ENCODE measurements at places on chromosomes 7 and 10.

DNA sequence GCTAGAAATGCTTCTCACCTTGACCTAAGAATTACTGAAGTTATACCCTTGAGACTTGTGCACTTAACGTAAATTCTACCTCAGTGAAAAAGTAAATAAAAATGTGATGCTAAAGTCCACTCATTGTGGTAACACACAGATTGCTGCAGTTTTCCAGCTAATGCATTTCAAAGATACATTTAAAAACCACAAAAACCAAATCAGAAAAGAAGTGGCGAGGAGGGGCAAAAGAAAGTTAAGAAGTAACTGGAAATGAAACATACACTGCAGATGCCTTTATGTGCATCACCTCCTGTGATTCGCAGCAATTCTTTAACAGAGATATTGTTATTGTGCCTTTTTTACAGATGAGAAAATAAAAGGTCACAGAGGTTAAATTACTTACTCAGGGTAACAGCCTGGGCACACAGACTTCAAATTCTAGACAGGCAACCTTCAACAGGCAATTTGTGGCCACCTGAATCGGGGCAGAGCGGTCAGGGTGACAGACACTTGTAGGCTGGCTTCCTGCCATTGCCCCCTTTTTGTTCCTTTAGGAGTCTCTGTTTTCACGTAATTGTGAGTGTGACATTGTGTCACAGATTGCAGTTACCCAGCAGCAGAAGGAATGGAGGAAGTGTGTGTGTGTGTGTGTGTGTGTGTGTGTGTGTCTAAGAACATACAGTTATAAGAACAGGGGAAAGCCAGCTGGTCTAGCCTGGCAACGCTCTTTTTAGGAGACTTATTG lies 1.9 kb downstream of the WIPF3 start:
- DNase-seq = no peak

DNA sequence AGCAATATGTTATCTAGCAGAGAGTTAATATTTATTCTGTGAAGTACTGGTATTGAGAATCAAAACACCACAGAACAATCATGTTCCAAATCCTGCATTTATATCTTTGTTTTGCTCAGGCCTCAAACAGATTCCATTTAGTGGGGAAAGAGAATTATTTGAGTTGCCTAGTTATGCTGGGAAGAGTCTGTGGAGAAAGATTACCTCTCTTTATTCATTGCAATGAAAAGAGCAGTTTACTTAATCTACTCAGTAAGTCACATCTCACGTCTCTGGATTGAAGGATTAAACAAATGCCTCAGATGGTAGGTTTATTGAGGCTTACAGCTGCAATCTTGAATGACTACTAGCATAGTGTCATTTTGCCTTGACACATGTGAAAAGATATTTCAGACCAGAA lies 76.4 kb downstream of the RUNDC3B start:
- no peak for DNase-seq

GRCh38 chr10:115830265-115830970 lies 442.6 kb downstream of the GFRA1 start:
- no peak for DNase-seq

DNA sequence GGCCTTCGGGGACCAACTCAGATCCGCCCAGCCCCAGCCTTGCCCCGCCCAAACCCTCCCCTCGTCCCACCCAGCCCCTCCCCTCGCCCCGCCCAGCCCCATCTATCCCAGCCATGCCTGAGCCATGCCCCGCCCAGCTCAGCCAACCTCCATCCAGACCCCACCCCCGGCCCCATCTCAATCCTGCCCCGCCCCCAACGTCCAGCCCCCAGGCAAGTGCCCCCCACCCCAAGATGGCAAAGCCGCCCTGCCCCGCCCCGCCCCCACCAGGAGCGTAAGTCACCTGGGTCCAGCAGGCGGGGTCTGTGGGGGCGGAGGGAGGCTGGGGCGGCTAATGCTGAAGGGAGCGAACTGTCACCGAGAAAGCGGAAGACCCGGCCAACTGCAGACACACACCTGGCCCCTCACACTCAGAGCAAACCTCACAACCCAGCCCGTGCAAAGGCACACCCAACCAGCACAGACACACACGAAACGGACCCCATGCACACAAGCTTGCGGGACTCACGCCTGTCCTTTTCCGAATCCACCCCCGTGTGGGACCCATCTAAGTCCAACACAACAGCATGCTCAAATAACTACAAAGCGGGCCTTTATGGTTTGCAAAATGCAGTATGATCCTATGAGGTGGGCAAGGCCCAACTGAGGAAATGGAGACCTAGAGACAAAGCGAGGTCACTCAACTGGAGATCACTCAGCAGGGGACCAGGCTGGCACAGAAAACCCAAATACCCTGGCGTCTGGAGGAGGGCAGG lies 11.5 kb upstream of the OGA start:
- no peak for DNase-seq

GRCh38 chr7:17097668-17098297 lies 200.7 kb upstream of the AHR start:
- DNase-seq = no peak

All from activated CD8-positive, alpha-beta memory T cell treated with anti-CD3 and anti-CD28 coated beads for 1 hour (primary cell).